ENCODE measurements at places on chromosomes 4 and X.

- DNase-seq = no peak
Observed at GRCh38 chrX:99301990-99302389, 1108.1 kb downstream of the PCDH19 start.

DNA sequence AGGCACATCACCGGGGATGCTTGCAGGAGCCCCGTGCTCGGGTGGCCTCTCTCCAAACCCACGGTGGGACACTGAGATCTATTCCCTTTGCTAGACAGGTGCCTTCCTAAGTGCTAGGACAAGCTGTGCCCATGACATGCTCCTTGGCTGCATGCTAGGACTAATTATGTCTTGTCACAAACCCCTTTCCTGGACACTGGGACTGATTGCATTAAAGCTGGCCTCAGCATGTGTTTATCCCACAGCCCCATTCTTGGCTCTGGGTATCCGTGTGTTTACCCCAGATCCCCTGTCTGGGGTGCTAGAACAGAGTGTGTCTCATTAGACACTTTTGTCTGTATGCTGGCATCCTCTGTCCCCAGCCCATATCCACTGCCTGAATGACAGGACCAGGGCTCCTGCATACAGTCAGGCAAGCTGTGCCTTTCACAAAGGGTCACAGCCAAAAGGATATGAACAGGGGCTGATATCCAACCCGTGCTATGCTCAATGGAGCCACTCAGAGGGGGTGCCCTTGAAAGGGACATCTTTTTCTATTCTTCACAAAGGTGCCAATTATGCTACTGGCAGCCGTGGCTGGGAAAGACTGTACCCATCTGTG lies 9.2 kb upstream of the IQSEC2 start:
- DNase-seq = no peak

DNA sequence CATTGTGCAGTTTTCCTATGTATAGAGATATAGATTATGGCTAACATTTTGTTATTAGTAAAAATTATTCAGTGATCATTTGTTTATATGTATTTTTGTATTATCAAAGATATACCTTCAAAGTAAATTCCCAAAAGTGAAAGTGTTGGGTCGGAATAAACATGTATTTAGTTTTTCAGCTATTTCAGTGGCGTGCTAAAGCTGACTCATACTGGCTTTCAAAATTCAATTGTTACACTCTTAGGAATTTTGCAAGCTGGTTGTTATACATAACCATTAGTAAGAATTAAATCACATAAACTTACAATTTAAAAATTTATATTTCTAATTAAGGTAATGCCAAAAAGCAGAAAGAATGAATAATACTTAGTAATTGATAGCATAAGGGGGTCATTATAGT lies 288.4 kb upstream of the NRK start:
- no peak for DNase-seq

DNA sequence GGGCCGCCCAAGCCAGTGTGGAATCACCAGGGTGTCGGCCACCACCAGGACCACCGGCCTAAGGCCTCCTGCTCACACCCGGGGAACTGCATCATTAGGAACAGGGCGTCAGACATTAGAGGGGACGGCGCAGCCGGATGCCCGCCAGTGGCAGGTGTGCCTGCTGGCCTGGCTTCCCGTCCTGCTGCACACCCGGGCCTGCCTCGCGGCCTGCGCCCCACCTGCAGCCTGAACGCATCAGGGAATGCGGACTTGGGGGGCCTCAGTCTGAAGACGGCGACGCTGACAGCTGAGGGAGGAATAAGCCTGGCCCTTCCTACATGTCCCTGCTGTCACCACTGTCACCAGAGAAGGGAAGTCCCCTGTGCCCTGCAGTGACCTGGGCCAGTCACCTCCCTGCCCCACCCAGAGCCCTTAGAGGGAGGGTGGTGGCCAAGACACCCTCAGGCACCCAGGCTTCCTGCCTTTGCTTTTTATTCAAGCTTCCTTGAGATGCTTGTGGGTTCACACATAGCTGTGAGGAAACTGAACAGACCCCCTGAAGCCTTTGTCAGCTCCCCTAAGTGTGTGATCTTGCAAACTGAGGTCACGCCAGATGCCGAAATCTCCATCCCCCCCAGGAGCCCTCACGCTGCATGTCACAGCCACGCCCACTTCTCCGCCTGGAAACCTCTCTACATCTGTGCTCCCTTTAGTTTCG lies 3.2 kb downstream of the DGKQ start:
- no peak for DNase-seq

DNA sequence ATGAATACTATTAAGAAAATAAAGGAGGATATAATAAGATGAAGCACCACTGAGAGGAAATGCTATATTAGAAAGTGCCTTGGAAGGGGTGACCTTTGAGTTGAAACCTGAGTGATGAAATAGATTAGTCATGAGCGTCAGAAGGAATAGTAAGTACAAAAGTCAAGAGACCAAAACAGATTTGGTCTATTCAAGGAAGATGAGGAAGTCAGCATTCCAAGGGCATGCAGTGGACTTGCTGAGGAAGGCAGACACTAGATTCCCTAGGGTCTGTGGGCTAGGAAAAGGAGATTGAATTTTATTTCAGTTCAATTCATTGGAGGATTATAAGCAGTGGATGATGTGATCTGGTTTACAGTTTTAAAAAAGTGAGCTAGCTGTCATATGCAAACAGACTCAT lies 73.0 kb upstream of the WDFY3 start:
- DNase-seq = no peak

DNA sequence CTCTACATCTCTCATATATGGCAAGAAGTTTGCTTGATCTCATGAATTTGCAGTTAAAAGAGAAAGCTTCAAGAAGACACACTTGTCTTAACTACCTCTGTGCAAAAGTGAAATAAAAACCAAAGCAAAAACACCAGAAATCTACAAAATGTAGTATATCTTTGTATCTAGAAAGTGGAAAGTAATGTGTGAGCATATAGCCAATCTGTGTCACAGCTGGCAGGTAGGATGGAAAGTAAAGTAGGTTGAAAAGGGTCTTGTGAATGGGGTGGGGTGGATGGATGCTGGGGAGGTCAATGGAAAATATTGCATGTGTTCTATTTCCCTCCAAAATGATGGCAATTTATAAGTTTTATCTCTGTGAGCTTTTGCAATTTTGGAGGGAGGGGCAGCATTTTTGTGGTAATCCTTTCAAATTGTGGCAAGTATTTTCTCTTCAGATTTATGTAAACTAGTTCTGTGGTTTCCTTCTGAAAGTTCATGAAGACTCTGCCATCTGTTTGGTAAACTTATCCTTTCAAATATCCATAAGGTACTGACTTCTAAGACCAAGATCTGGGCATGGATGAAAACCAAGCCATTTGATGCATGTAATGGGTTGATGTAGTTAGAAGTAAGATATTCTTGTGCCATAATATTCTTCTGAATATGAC lies 215.9 kb upstream of the GIMD1 start:
- DNase-seq = no peak
